DMS79 treated with DMSO at 0.1 percent for 48 hours (cell line): ENCODE measurements at places on chromosomes 1 and 21.

- DNase-seq = no peak
Measured at GRCh38 chr1:84856726-84857270, 36.2 kb downstream of the LPAR3 start.

- DNase-seq = no peak
Measured at GRCh38 chr1:59413327-59413720, 116.4 kb downstream of the FGGY start.

DNA sequence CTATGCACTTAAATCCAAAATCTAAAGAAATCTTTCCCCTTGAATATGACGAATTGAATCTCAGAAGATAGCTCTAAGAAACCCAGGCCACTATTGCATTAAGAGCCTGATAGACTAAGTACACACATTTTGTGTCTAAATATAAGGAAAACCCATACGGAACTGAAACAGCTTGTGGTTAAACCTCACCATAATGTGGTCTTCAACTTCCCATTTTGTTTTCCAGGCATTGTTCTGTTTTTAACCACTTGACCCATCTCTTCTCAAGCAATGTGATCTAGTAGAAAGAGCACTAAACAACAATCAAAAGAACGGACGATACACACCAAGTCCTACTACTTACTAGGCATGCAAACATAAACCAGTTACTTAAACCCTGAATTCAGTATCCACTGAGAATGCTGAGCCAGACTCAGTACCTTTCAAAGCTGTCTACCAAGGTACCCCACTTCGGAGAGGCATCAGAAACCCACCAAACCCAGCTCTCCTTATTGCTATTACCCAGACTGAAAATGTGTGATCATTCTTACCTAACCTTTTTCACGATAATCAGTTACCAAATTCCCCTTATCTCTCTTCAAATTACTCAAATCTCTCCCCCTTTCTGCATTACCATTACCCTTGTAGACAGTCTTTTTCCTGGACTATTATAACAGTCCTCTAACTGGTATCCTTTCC, 12.8 kb downstream of the OTUD7B start:
- DNase-seq = no peak

GRCh38 chr1:187264995-187265602, 436.4 kb downstream of the PLA2G4A start:
- peak; percentile 3 for DNase-seq

DNA sequence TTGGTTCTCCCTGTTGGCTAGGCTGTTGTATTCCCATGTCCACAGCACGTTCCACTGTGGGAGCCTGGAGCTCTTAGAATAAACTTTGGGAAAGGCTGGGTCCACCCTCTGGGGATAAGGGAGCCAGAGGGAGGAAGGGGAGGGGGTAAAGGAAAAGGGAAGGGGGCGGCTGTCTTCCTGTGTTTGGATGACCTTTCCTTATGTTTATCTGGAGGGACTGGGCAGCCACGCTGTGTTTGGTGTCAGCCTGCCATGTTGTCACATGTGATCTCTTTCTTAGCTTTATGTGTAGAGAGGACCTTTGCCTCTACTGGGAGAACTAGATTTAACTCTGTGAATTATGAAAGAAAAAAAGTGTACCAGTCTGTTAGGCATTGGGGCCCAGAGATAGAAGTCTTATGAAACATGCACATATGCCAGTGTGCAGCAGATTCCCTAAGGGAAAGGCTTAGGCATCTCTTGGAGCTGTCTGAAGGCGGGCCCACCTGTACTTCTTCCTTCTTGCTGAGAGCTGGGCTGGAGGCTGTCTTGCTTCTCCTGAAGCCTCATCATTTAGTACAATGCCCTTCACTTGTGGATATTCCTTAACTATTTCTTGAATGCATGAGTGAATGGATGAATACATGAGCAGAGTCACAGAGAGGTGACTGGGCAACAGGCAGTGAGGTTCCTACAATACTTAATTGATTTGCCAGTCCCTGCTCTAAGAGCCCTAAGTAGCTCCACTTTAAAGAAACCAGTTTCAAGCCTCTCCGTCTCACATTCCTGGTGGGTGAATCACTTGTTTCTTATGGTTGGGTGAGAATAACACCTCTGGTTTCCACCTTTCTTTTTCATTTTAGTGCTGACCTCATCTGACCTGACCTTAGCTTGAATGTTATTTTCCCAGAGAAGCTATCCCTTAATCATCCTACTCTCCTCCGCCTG, 62.5 kb upstream of the ARHGAP29 start:
- DNase-seq = no peak

GRCh38 chr1:87929906-87930305, 601.2 kb downstream of the LMO4 start:
- no peak for DNase-seq

DNA sequence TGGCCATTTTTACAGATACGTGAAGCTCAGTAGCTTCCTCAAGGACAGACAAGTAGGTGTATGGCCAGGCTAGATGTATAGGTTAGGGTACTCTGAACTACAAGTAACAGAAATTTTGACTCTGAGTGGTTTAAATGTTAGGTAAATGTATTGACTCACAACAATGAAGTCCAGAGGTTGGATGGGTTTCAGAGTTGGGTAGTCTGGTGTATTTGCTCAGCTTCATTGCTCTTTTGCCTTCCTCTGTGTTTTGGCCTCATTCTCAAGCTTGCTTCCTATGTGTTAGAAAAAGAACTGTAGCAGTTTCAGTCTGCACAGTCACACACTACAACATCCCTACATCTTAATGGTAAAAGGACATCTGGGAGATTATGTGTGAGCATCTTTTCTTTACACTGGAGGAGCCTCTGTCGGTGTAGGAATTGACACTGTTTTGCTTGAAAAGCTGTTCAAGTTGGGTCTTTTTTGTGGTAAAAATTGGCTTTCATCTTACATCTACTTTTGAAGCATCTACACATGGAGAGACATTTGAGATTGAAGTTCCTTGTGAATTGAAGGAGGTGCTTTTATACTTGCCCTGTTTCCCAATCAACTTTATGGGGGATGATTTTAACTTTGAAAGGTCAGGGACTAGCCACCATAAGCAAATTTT, 64.4 kb downstream of the MAST2 start:
- no peak for DNase-seq

- DNase-seq = no peak
Measured at GRCh38 chr1:58095183-58095582, 451.3 kb downstream of the OMA1 start.

DNA sequence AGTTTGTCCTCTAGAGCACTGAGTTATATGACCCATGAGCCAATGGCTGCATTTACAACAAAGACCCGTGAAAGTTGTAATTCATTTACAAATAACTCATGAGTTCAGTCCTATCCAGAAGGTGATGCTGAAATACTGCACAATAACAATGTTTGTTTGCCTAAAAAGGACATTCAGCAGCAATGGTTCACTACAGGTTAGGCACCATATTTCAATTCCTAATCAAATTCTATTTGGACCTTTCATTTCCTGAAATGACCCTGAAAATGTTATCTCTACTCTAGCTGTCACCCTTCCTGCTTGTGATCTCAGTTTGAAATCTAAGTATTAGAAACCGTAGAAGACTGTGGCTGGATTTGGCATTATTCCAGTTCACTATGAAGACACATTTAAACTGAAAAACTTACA, 191.2 kb upstream of the SAMSN1 start:
- no peak for DNase-seq

- DNase-seq = peak; percentile 54
Measured at GRCh38 chr1:26597629-26598039, 68.1 kb downstream of the RPS6KA1 start.

DNA sequence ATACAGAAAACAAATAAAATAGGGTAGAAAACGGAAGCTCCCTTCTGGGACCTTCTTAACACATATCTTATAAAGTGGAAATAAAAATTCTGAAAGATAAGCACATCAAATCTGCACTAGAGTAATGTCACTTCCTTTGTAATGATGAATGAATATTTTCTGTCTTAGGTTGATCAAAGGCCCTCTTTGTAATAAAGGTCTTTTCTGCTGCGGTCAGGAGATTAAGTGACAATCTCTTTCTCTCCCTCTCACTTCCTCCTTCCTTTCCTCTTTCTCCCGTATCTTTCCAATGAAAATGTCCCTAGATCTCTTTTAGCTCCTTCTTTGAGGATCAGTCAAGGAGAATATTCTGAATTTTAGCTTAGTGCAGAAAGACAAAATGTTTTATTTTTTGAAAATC, 33.8 kb downstream of the TMCO1 start:
- DNase-seq = no peak

DNA sequence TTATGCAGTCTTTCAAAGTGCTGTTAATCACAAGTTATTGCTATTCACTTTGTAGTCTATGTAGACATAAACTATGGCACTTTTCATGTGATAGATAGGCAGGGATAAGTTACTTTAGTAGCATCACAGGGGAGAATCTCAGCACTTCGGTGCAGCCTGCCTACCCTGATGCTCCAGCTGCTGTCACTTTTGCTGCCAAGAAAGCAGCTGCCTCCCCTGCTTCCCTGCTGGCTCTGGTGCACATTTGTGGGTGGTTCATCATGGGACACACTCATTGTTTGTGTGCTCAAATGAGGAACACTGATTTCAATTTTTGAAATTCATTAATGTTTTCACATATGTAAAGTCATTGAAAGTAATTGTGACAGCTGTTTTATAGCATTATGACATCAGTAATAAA, 272.6 kb downstream of the S1PR1 start:
- DNase-seq = no peak

DNA sequence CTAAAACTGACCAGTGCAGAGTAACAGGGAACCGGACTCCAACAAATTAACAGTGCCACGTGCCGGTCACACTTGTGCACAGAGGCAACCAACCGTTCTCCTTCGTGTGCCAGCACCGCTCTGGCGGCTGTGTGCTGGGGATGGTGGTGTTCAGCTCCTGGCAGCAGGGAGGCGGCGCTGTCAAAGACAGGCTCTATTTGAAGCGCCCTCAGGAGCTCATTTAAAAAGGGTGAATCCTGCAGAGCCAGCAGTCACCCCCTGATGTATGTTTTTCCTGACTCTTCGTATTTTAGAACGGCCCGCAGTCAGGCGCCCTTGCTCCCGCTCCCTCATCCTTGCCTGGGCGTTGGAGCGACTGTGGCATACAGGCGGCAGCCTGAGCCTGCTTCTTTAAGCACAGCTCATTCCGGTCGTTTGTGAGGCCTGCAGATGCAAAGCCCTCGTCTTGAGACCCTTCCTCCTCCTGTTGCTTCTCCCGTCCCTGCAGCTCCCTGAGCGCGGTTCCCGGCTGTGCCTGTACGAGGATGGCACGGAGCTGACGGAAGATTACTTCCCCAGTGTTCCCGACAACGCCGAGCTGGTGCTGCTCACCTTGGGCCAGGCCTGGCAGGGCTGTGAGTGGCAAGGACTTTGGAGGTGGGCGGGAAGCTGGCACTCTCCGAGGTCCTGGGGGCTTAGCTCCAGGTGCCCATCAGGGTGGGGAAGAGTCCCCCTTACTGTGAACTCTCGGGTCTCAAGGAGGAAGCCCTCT, 1.1 kb downstream of the DFFB start:
- DNase-seq = peak; percentile 75

GRCh38 chr1:244237445-244237844, 186.4 kb downstream of the ZBTB18 start:
- DNase-seq = no peak

DNA sequence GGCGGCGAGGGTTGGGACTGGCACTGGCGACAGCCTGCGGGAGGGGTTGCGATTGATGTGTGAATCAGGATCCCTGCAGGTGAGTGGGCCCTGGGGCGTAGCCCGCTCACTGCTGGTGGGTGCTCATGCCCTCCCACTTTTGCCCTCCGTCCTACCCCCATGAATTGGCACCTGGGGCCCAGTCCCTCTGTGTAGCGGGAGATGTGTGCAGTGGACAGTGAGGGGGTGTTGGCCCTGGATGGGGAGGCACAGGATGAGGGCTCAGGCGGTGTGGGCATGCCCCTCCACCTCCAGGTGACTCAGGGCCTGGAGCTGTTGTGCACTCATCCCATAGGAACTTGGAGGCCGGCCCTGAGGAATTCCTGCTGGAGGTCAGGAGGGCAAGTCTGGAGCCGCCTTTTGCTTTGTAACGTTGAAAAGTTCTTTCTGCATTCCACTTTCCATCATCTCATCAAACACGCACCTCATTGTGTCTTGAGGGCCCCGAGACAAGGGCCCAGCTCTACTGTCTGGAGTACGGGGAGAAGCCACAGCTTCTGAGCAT, 3.0 kb downstream of the PEAR1 start:
- DNase-seq = no peak

DNA sequence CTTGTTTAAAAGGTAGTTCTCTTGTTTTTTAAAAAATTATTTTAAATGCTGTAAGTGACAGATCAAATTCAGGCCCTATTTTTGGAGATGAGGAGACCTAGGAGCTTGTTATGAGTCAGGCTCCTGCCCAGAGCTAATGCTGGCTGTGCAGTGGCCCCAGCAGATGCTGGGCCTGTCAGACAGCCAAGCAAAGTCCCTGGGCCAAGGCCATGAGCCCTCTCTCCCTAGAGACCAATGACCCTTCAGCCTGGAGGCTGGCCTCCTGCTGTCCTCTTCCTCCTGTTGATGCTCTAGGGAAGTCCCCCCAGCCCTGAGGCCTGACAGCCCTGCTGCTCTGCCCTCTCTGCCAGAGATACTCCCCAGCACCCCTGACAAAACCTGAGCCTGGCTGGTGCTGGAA, 128.1 kb upstream of the CTTNBP2NL start:
- no peak for DNase-seq

DNA sequence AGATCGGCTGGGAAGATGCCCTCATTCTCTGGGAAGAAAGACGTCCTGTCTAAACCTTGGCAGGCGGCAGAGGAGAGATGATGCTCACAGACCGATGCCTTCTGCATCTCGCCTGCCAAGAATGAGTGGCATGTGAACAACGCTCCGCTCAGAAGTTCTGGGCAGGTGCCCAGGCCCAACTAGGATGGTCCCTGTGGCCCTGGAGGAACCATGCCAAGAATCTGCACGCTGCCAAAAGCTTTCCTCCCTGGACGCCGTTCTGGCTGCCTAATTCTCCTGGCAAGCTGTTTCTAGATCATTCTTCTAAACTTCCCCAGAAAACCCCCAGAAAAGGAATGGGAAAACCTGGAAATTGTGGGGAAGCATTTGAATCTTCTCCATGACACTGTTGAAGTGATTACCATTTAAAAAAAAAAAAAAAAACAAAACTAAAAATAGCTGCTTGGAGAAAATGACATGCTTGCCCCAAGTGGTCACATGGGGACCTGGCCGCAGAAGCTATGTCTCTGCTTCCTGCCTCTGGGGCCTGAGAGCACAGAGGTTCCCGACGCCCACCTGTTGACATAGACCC, 440.9 kb downstream of the PRDM2 start:
- peak; percentile 86 for DNase-seq

- DNase-seq = no peak
Measured at GRCh38 chr1:121458291-121459048, 273.7 kb downstream of the SRGAP2C start.

- no peak for DNase-seq
Measured at GRCh38 chr1:35657851-35658250, 16.5 kb upstream of the PSMB2 start.
